IMR-90 (cell line): ENCODE measurements at places on chromosomes 5 and 9. TPM values are rescaled to one million over a fixed set of nuclear protein-coding genes. Genes with fewer than 3 reads are reported as not detected.
A peak's percentile ranks its signal among the peaks of the same experiment; 100 is the strongest.

DNA sequence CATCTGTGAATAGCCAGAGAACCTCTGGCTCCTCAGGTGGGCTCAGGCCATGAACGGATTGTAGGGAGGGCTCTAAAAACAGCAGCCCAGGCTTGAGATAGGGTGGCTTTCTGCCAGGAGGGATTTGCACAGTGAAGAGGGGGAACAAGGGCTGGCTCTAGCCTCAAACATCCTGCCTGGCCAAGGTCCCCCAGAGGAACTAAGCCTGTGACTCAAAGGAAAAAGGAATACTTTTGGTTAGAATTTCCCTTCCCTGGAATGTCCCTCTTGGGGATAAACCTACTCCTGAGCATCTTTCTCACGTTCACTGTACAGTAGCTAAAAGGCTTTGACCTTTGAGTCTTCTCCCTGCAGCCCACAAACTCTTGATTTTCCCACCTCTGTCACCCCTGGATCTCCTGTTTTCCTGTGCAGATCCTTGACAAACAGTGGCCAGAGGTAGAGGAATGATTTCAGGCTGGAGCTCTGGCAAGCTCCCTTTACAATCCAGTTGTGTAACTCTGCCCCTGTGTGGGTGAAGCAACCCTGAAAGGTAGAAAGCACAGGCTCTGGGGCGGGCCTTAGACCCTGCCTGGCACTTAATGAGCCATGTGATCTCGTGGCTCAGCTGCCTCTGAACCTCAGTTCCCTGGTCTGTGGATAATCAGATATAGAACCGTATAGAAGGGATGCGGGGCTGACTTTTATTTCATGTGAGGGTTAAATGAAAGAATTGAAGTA, 17.4 kb downstream of the SEC61B start:
- peak; percentile 36 for DNase-seq

GRCh38 chr5:17326600-17327037, 109.2 kb downstream of the BASP1 start:
- no peak for DNase-seq

DNA sequence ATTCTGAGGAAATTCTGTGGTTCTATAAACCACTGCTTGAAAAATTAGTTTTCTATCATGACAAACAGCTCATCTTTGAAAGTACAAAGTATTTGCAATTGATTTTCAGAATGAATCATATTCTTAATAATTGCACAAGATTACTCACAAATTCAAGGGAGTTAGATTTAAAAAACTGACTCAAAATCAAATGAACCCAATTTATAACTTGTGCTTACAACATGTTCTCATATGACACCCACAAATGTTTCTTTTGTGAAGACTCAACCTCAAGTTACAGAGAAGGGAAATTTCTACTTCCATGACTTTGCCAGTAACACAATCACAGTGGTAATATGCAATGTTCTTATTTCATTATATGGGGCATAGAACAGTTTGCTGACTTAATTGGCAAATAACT, 272.0 kb upstream of the ACTBL2 start:
- peak; percentile 73 for DNase-seq

DNA sequence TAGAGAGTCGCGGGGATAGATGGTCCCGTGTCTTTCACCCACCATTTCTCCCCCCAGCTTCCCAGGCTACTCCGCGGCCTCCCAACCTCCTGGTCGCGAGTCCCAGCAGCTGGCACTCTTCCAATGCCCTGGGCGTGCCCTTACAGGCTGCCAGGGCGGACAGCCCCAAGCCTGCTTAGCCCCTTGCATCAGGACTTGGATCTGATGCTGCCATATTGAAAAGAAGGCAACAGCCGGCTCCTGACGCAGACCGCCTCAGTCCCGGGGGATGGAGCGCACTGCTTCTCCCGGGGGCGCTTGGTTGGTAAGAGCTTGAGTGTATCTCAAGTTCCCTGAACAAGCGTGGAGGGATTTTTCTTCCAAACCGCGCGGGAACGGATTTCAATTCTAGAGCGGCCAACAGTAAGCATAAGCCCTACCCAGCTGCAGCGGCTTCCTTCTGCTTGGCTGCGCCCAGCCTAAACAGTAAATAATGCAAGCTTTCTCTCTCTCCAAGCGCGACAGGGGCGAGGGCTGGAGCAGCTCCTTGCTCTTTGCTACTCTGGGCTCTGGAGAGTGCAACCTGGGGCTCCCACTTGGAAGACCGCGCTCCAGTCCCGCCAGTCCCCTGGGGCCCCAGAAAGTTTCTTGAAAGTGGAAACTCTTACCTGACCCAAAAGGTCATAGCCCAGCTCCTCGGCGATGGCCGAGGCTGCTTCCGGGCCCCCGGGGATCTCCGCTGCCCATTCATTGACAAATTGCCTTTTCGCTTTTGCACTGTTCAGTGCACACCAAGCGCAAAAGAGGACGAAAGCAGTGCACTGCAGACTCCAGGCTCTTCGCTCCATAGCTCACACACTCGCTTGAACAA, 607 bp downstream of the PCSK1 start:
- DNase-seq = no peak

Gene FRMPD1
- not detected in 2 replicates for total RNA-seq

Gene C9
- not detected in 2 replicates for total RNA-seq

DNA sequence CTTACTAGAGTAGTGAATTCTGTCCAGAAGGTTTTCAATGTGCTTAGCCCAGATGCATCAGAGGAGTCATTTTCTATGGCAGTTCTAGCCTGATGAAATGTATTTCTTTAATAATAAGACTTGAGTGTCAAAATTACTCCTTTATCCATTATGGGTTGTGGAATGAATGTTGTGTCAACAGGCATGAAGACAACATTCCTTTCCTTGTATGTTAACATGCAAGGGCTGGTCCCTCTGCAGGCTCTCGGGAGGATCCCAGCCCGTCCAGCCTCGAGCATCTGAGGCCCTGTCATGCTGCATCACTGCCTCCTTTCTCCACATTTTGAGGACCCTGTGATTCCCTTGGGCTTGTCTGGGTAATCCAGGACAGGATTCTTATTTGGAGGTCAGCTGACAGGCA, 42.9 kb upstream of the FAM120AOS start:
- no peak for DNase-seq

GRCh38 chr9:26219961-26220360, 541.7 kb upstream of the TUSC1 start:
- DNase-seq = no peak

DNA sequence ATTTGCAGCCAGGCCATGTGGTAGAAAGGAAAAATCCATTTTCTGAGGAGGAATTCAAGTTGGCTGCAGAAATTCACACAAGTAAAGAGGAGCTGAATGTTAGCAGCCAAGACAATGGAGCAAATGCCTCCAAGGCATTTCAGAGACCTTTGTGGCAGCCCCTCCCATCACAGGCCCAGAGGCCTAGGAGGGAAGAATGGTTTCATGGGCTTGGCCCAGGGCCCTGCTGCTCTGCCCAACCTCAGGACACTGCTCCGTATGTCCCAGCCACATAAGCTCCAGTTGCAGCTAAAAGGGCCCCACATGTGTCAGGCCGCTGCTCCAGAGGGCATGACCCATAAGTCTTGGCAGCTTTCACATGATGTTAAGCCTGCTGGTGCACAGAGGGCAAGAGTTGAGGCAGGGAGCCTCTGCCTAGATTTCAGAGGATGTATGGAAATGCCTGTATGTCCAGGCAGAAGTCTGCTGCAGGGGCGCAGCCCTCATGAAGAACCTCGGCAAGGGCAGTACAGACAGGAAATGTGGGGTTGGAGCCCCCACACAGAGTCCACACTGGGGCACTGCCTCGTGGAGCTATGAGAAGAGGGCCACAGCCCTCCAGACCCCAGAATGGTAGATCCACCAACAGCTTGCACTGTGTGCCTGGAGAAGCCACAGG, 144.2 kb upstream of the EPB41L4A start:
- no peak for DNase-seq

GRCh38 chr5:531749-532315, 7.6 kb upstream of the SLC9A3 start:
- DNase-seq = no peak

- no peak for DNase-seq
Observed at GRCh38 chr5:178793151-178793550, 62.7 kb upstream of the ZNF354A start.

- no peak for DNase-seq
Observed at GRCh38 chr9:103152473-103152872, 157.3 kb downstream of the CYLC2 start.

DNA sequence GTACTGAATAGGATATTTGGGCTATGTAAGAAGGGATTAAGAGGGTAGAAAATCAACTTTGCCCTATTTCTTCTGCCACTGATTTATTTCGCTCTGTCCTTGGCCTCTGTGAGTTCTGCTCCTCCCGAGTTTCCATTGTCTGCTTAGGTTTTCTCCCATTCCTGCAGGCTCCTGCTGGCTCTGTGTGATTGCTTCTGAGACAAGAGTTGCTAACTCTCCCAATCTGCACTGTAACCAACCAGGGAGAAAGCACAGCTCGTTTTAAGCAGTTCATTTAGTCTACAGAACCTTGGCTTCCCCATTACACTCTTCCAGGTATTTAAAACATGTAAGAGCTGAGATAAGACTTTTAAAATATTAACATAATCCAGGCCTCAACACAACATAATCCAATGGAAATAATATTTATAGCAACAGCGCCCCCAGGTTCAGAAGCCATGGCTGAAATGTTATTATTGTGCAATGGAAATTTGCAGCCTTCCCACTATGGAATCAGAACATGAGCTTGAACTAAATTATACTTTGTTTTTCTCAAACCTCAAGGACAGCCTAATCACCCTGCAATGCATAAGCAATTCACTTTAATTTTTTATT, 203.5 kb downstream of the ERCC6L2 start:
- peak; percentile 3 for DNase-seq

GRCh38 chr9:8390571-8390970, 591.0 kb upstream of the DMAC1 start:
- no peak for DNase-seq

- DNase-seq = no peak
Observed at GRCh38 chr5:104702212-104702611, 1139.6 kb upstream of the NUDT12 start.

Gene FAM169A
- under 0.01 TPM in 2 replicates for total RNA-seq

GRCh38 chr9:5917888-5918287, 27.2 kb downstream of the MLANA start:
- no peak for DNase-seq

- DNase-seq = no peak
Observed at GRCh38 chr5:170534177-170534576, 30.4 kb downstream of the KCNIP1 start.

DNA sequence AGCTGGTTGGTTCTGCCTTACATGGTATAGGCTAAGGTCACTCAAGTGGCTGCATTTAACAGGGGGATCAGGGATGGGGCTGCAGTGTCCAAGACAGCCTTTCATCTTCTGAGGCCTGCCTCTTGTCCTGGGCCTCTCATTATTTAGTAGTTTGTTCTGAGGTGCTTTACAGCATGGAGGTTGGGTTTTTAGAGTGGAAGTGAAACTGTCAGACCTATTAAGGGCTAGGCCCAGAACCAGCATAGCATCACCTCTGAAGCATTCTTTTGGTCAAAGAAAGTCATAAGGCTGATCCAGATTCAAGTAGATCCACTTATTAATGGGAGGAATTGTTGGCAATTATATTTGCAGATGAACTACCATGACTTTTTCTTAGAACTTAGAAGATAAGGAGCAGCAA, 146.0 kb upstream of the NMUR2 start:
- no peak for DNase-seq

GRCh38 chr9:131270171-131271015, 5.9 kb downstream of the FAM78A start:
- DNase-seq = no peak
